ENCODE measurements at places on chromosomes 13 and 19.

DNA sequence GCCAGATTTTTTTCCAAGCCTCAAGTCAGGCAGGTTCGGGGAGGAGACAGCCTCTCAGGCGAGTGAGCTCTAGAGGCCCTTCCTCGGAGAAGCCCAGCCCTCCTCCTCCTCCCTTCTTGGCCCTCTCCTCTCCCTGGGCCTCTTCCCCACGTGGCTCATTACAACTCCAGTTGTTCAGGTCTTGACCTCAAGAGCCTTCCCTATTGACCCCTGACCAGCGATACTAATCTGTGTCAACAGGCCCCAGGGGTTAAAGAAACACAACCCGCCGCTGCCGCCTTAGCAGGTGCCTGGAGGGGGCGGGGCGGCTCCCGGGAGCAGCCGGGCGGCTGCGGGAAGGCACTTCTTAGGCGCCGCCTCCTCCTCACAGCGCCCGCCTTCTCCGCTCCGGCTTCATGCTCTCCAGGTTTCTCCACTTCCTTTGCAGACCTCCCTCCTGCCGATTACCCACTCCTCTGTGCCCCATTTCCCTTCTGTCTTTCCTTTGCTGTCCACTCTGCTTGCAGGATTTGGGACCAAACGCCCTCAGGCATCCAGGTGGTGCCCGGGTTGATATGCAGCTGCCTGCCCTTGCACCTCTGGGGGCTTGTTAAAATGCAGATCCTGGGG, 51.0 kb downstream of the LYL1 start:
- peak; percentile 75 for DNase-seq

- DNase-seq, result no peak
Observed at GRCh38 chr19:31424861-31425620, 75.8 kb upstream of the TSHZ3 start.

DNA sequence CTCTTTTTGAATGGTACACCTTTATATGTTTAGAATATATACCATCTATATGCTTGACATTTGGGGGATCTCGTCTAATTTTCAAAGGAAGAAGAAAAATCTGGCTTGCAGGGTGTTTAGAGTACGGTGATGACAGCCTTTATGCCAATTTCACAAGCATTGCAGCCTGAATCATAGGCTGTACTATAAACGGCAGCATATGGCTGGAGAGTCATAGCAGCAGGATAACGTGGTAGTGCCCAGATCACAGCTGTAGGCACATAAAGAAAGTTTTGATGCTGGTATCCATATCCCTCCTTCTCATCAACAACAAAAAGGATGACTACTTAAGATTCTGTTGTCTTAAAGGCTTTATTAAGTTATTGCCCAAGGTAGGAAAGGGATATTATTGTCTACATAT, 253.0 kb downstream of the PCDH9 start:
- DNase-seq, result no peak

GRCh38 chr19:13778847-13779246, 4.6 kb downstream of the C19orf53 start:
- no peak for DNase-seq
